ENCODE measurements at places on chromosomes 11 and 22.

- no peak for DNase-seq
These were observed 25.3 kb downstream of the RPUSD4 start for GRCh38 chr11:126186025-126186698.

DNA sequence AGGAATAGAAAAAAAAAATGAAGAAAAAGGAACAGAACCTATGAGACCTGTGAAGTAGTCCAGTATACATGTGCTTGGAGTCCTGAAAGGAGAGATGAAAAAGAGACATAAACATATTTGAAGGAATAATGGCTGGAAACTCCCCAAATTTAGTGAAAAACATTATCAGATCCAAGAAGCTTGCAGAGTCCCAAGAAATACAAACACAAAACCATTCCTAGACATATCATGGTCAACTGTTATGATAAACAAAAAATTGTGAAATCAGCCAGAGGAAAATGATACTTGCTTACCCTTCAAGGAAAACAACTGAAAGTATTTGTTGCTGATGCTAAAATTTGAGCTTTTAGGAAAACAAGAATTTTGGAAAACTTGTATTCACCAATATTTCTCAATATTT is 250.1 kb downstream of the DDX10 start:
- no peak for DNase-seq

DNA sequence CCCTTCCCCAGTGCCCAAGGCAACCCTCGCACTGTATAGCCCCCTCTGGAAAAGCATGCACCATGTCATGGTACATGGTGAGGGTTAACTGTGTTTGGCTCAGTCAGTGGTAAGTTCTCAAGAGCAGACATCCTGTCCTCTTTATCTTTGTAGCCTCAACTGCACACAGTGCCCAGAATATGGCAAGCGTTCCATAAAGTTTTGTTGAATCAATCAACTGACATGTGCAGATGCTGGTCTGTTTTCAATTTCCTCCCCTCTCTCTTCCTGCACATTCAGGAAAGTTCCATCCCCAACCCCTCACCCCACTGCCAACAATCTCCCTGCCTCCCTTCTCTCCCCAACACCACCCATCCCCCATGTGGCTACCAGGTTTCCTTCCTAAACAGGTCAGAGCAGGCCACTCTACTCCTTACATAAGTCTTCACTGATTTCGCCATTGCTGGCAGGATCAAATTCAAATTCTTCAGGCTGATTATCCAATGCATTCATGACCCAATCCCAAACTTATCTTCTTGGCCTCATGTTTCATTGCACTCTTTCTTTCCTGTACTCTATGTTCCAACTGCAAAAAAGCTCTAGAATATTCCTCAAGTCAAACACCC is 15.5 kb upstream of the TMPRSS5 start:
- no peak for DNase-seq

DNA sequence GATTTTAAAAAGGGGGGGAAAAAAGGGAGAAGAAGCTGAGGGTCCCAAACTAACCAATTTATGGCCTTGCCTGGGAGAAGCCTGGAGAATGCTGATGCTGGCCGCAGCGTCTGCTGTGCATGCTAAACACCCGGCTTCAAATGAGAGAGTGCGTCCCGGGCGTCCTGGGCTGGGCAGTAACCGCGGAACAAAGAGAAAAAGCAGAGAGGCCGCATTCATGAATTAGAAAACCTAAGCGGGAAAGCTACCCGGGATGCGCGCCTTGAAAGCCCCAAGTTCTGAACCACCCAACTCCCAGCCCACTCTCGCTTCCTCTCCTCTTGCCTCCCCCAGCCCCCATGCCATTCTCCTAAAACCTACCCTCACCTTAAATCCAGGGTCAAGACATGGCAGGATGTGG is 6.5 kb downstream of the MN1 start:
- DNase-seq, result no peak

- DNase-seq, result no peak
These were observed 87.2 kb downstream of the CWF19L2 start for GRCh38 chr11:107370390-107370789.

GRCh38 chr22:41003066-41003465 is 51.9 kb downstream of the RBX1 start:
- no peak for DNase-seq

DNA sequence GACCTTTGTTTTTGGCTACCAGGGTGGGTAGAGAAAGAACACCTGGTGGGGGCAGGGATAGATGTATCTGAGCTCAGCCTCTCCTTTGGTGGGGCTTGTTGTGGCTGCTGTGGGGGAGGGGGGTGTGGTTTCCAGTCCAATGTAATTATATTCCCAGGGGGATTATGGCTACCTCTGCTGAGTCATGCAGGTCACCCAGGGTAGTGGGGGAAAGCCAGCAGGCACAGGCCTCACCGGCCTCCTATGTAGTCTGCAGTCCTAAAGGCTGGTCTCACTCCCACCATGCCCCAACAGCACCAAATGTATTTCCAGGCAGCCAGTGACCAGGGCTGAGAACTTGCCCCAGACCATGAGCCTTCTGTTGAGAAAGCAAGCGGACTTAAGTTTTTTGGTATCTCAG is 119.6 kb downstream of the DYNC2H1 start:
- no peak for DNase-seq
